ENCODE measurements at places on chromosomes 12 and 14. TPM values are rescaled to one million over a fixed set of nuclear protein-coding genes. Genes with fewer than 3 reads are reported as not detected.

- no peak for ATAC-seq
Measured at GRCh38 chr12:124607681-124608425, 40.4 kb upstream of the NCOR2 start.

DNA sequence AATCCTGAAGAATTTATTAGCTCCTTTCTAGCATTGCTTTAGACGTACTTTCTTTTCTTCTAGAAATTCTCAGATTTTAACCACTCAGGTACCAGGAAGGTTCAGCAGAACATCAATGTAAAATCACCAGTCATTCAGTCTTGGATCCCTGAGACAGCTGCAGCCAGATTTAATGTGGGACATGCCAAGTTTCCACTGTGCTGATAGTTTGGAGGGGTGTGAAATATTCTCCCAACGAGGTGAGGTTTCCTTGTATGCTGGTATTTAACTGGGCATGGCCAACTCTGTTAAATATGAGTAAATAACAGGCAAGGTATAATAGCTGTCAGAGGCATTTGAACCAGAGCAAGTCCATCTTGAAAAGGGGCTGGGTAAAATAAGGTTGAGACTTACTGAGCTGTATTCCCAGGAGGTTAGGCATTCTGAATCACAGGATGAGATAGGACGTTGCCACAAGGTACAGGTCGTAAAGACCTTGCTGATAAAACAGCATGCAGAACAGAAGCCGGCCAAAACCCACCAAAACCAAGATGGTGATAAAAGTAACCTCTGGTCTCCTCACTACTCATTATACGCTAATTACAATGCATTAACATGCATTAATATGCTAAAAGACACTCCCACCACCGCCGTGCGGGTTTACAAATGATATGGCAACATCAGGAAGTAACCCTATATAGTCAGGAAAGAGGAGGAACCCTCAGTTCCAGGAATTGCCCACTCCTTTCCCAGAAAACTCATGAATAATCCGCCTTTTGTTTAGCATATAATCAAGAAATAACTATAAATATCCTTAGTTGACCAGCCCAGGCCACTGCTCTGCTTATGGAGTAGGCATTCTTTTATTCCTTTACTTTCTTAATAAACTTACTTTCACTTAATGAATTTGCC lies 75.2 kb upstream of the RASSF8 start:
- no peak for ATAC-seq

DNA sequence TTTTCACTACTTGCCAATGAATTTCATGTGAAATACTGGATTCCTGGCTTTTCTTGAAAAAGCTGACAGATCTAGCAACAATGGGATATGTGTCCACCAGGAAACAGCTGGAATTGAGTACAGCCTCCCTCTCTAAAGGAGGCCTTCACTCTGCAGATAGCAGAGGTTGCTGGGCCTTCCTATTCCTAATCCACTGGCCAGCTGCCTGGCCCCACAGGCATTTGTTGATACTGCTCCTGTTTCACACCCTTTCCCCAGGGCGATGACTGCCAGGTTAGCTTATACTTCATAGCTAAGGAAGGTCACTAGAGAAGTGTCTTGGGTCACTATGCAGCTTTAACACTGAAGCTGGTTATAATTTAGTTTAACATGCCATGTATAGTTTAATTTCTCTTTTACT lies 87.5 kb upstream of the PDZRN4 start:
- ATAC-seq, result no peak

DNA sequence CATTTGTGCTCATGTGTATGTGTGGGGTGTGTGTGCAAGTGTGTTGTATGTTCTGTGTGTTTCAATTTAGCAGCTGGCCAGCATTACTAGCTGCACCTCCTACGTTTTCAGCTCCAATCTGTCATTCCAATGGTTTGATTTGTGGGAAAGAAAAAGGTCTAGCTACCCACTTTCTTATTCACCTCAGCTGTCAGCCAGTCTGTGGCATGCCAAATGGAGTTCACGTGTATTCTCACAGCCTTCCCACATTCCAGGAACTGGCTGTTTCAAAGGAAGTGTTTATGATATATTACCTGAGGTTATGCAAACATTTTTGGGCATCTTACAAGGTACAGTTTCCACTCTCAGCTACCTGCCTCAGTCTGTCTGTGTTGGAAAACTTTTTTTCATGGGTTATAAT lies 220.2 kb upstream of the CPNE8 start:
- no peak for ATAC-seq

Gene GZMH
- 3.7 TPM for total RNA-seq

Gene TEX52
- 0.35 TPM for total RNA-seq

GRCh38 chr12:4439736-4440135 lies 5.9 kb downstream of the FGF6 start:
- ATAC-seq, result no peak

DNA sequence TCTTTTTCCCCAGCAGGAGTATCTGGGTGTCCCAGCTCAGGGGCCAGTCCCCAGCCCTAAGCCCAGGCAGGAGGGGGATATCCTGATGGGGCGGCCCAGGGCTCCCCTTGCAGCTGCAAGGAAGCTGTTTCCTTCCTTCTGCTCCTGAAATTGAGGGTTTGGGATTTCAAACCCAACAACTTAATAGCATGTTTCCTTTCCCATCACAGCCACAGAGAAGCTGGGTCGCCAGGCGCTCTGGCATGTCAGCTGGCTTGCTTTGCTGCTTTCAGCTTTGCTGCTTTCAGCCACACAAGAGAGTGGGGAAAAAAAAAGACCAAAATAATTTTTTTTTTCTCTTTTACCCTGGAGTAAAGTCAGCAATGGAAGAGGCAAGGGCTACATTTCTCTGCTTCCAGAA lies 30.0 kb downstream of the HVCN1 start:
- ATAC-seq, result no peak

Gene CD163L1
- not detected for total RNA-seq

- ATAC-seq, result no peak
Measured at GRCh38 chr12:41362510-41362909, 174.4 kb downstream of the PDZRN4 start.

Gene LAG3
- 45.6 TPM for total RNA-seq

GRCh38 chr12:47149146-47149545 lies 69.4 kb upstream of the AMIGO2 start:
- no peak for ATAC-seq

- ATAC-seq, result no peak
Measured at GRCh38 chr12:25594376-25594775, 41.3 kb upstream of the LMNTD1 start.

DNA sequence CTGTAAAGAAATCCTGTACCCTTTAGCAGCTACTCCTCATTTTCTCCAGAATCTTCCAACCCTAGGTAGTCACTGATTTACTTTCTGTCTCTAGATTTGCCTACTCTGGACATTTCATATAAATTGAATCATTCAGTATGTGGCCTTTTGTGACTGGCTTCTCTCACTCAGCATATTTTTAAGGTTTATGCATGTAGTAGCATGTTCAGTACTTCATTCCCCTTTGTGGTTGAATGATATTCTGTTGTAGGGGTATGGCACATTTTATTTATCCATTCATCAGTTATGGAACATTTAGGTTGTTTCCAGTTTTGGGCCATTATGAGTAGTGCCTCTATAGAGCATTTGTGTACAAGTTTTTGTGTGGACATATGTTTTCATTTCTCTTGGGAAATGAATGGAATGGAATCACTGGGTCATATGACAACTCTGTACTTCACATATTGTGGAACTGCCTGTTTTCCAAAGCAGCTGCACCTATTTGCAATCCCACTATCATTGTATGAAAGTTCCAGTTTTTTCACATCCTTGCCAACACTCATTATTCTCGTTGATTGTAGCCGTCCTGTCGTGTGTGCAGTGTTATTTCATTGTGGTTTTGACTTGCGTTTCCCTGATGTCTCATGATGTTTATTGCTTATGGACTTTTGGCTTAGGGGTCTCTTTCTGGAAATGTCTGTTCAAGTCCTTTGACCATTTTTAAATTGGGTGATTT lies 57.2 kb downstream of the ATF7IP start:
- ATAC-seq, result peak; percentile 28

Gene C3AR1
- 6.4 TPM for total RNA-seq

Gene LLPH
- 20.6 TPM for total RNA-seq

DNA sequence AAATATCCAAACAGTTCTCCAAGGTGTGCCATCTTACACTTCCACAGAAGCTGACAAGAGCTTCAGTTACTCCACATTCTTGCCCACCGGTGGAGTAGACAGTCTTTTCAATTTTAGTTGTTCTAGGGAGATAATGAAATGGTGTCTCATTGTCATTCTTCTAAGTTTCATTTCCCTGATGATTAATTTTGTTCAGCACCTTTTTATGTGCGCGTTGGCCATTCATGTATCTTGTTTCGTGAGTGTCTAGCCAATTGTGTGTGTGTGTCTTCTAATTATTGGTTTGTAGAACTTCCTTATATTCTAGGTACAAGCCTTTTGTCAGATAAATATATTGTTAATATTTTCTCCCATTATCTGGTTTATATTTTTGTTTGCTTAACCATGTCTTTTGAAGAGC lies 63.1 kb downstream of the GLT1D1 start:
- peak; percentile 23 for ATAC-seq

Gene CD4
- total RNA-seq, result 224 TPM

DNA sequence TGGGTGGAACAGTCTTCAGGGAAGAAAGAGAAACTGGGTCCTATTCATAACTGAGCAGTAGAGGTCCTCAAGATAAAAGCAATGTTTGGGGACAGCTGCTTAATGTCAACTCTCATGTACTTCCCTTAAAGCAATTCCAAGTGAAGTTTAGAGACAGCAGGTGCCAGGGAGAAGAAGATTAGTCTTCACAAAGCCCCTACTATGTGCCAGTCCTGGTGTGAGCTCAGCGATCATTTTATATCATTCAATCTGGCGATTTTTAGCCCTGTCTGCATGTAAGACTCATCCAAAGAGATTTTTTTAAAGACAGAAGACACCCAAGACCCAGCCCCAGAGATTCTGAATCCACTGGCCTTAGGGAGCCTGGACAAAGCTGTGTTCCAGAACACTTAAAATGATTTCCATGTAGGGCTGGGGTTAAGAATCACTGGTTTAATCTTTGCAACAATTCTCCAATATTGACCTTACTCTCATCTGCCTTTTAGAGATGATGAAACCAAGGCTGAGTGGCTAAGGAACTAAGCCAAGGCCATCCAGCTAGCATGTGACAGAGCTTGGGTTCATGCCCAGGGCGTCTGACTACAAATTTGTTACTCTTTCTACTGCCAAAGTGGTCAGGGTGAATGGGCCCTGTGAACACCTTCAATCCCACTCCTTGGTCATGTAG lies 404.5 kb upstream of the TBX3 start:
- ATAC-seq, result no peak

GRCh38 chr12:48924617-48925303 lies 532 bp downstream of the FKBP11 start:
- peak; percentile 66 for ATAC-seq

DNA sequence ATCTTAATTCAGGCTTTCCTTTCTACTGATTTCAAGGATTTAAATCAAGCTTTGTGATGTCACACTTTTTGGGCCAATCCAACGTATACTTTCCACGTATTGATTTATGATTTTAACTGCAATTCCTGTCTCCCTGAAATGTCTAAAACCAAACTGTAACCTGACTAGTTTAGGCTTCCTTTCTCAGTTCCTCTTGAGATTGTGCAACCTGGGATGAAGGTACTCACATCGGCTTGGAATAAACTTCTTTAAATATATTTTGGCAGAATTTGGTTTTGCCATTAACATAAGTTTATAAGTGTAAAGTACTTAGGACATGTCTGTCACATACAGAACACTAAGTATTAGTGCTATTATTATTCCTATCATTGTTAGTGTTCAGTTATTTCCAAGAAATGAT lies 224.6 kb downstream of the CRADD start:
- ATAC-seq, result no peak

GRCh38 chr12:111656016-111656415 lies 29.7 kb downstream of the BRAP start:
- no peak for ATAC-seq

DNA sequence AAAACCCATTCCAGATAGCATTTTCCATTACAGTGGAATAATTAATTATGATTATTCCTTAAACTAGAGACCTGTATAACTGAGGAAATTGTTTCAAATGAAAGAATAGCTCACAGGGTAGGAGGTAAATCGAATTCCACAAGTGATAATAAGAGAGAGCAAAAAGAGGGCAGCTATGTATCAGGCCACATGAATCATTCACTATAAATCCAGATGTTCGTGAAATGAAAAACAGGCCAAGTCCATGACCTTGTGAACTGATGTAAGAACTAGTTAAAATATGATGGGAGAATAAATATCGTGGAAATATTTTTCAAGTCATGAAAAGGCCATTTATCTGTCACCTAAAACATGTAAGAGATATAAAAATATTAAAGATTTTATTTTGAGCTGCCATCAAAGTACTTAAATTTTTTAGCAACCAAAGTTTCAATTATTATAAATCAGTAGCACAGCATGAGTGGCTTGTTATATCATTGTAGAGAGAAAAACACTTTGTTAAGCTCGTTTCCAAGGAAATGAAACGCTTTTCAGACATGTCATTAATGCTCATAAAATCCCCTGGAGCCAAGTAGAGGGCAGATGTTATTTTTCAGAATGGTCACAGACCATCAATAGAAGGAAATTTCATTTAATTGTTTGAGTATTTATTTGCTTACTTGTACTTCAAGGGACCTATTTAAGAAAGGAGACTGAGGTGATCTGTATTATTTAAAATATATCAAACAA lies 120.6 kb upstream of the CDKN3 start:
- no peak for ATAC-seq
